ENCODE measurements at places on chromosomes 5 and 9.

DNA sequence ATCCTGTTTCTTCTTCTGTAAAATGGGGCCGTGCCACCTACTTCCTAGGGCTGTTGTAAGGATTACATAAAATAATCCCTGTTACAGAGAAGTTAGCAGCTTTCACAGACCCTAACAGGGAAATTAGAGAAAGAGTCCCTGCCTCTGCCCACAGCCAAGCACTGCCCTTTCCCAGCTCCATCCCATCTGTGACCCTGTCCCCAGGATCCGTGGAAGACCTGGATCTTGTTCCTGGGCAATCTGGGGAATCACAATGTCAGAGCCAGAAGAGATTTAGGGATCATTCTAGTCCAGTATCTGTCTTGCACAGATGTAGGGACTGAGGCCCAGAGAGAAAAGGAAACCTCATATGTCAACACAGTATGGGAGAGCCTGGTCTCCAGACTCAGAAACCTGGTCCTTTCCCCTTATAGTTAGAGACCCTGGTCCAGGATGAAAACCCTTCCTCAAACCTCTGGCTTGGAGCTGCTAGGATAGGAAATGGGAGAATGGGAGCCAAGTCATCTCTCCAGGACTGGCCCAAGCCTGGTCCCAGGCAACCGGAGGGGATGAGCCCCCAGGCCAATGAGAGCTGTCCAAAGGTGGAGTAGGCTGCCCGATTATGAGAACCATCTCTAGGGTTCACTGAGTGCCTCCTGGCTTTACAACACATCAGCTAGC is 12.5 kb downstream of the LHX6 start:
- no peak for DNase-seq

DNA sequence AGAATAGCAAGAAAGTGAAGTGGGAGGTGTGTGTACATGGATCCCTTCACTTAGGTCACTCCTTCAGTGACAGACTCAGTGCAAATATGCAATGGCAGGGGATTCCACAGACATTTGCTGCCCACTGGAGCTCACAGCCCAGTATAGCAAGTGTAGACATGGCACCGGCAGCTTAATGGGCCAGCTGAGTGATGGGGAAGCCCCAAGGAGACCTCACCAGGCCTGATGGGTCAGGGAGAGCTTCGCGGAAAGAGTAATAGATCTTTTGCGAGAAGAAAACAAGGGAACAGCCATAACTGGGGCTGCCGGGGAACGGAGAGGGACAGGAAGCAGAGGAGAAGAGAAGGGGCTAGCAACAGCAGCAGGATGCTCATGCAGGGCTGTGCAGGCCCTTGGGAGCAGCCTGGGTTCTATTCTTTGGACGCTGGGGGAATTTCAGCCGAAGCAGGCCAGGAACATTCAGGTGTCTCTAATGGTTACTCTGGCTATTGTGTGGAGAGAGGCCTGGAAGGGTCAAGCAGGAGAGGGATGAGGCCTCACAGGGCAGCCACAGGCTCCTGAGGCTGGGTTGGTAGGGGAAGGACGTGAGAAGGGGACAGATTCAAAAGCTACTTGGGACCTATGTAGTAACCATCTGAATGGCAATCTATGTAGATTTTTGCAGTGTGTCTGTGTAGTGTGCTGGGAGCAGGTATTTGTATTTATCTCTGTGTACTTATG is 27.0 kb downstream of the TCF7 start:
- DNase-seq, result peak; percentile 37

- no peak for DNase-seq
Measured at GRCh38 chr5:165227515-165227914, 1722.1 kb downstream of the MAT2B start.

DNA sequence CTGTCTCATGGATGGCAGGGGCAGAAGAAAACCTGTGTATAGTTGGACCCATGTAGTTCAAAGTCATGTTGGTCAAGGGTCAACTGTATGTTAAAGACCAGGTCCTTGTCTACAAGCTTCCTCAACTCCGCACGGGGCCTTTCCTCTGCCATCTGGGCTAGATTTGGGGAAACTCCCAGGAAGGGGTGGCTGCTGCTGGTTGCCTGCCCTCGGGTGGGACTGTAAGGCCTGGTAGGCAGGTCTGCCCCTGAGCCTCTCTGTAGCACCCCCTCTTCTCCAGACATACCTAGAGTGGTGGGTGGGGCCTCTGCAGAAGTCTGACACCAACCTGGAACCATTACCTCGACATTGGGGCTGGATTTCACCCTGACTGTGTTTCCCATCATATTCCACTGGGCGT is 15.2 kb downstream of the ENHO start:
- DNase-seq, result no peak

DNA sequence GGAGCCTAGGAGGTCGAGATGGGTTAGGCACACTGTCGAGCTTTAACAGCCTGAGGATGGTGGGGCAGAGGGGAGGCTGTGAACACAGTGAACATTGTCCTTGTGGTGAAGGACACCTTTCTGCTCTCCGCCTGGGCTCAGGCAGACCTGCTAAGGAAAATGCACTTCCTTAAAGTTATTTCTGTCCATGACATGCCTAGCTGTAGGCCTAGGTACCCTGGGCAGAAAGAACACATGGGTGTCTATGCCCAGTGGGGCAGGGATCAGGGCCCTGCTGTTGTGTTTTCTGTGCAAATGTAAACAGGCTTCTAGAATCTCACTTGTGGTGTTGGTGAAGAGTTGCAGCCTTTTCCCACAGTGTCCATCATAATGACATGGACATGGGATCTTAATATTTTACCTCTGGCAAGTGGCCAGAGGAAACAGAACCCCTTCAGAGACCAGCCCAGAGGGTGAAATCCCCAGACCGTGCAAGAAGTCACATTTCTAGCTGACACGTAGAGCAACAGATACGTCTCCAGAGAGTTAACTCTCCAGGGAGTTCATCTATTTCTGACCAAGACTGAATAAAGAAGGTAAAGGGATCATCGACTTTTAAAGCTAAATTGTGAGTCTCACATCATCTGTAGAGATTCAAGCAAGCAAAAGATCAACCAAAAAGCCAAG is 79.2 kb downstream of the C9orf152 start:
- DNase-seq, result no peak

- no peak for DNase-seq
Measured at GRCh38 chr9:2158766-2159430, 143.8 kb downstream of the SMARCA2 start.

- no peak for DNase-seq
Measured at GRCh38 chr5:64165500-64166200, at the start of gene RNF180. TSS of gene RNF180 (plus strand) at chr5:64165843. CDS start at chr5:64200808, 34,965 bp downstream.

DNA sequence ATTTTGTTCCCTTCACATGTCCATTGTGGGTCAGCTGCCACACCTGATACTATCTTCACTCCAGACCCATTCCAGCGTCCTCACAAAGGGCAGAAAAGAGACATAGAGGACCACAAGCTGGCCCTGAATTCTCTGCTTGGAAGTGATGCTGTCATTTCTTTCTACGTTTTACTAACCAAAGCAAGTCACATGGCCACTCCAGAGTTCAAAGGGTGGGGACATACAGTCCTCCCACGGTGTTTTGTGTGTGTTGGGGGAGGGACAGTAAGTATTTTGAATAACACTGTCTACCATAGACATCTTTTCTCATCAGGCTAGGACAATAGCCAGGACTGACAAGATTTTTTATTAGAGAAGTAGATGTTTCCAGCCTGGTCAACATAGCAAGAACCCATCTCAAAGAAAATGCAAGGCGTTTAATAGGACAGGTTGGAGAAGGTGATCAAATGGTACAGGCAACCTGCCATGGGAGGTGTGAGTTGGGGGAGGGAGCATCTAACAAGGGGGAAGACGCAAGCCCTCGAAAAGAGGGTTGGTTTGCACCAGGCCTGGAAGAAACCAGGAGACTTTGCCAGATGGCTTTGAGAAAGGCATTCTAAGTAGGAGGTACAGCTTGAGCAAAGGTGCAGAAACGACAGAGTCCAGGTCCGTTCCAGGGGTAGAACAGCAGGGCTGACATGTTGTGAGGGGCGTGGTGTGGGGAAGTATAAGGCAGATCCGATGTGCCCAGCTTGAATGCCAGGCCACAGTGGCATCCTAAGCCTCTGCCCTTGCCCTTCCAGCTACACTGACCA is 11.3 kb upstream of the GLIPR2 start:
- no peak for DNase-seq

- no peak for DNase-seq
Measured at GRCh38 chr9:114775121-114775520, 30.7 kb downstream of the TNFSF15 start.

DNA sequence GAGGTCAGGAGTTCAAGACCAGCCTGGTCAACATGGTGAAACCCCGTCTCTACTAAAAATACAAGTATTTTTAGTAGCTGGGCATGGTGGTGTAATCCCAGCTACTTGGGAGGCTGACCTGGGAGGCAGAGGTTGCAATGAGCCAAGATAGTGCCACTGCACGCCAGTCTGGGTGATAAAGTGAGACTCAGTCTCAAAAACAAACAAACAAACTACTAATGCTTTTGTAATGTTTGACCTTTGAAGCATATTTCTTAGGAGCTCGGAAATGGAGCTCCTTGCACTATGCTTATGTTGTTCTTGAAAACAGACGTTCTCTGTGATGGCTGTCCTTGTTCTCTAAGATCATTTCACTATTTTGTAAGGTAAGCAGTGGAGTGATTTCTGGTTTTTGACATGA is 6.0 kb downstream of the F2RL2 start:
- DNase-seq, result no peak

GRCh38 chr5:177610770-177611445 is 11.0 kb downstream of the B4GALT7 start:
- DNase-seq, result no peak

DNA sequence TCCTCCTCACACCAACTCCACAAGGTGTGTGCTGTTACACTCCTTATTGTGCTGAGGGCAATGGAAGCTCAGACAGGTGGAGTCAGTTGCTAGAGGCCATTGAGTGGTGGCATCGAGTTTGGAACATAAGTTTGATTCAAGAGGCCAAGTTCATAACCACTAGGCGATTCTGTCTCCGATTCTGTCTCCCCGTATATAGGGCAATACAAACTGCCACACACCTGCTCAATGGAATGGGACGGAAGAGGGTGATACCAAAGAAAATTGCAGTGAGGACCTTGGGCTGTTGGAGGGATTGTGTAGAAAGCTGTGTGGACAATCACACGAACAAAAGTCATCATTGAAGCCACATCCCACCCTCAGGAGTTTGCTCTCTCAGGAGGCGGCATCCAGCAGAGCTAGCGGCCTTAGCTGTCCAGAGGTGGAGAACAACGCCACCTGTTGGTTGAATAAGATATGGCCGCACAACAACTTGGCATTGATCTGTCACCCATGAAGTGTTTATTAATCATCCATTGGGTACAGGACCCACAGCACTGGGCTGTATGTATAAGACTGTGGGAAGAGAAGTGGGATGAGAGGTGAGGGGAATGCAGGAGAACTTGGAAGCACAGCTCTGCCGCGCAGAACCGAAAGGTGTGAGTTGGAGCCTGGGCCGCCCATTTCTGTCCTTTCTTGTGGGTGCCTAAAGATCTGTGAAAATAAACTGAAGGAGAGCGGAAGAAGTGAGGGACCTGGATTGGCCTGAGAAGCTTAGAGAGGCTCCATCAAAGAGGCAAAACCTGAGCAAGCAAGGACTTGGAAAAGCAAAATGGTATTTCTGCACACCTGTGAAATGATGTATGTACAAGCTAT is 16.1 kb upstream of the NEUROG1 start:
- peak; percentile 35 for DNase-seq

- no peak for DNase-seq
Measured at GRCh38 chr5:96220610-96221390, 212.2 kb downstream of the PCSK1 start.

DNA sequence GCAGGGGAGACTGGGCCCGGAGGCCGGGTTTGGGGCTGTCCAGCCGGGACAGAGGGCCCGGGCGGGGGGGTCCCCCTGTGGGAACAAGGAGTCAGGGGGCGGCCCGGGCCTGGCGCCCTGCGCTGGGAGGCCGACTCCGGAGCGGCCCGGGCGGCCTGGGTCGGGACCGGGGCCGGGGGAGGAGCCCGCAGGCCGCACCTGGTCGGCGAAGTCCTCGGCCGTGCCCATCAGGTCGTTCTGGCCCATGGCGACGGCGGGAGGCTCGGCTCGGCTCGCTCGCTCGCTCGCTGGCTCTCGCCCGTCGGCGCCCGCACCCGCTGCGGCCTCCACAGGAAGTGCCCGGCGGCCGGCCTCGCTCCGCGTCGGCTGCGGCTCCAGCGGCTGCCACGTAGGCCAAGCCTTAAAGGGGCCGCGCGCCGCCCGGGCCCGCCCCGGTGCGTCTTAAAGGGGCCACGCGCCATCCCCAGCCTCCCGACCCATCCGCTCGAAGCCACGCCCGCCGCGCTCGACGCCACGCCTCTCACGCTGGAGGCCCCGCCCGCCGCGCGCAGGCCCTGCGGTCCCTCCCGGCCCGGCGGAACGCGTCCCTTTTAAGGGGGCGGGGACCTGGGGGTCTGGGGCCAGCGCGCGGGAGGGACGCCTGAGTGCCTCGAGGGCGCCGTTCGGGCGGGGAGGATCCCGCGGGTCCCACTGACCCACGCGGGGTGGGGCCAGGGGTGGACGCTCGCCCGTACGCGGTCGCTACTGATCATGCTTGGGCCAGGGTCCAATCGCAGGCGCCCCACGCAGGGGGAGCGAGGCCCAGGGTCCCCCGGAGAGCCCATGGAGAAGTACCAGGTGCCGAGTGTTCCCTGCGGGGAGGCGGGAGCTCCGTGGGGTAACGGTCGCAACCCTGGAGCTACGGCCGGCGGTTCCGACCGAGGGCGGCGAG is at the start of the genes STKLD1 and SURF4:
STKLD1 (plus strand) TSS at position 643 of the 931 bp plus-strand sequence; CDS start at position 751, 108 bp downstream.
SURF4 (minus strand) TSS at position 337 of the 931 bp plus-strand sequence; CDS start at position 246, 91 bp downstream.
- DNase-seq, result peak; percentile 98

- no peak for DNase-seq
Measured at GRCh38 chr9:28699632-28700031, 1126.4 kb upstream of the C9orf72 start.

DNA sequence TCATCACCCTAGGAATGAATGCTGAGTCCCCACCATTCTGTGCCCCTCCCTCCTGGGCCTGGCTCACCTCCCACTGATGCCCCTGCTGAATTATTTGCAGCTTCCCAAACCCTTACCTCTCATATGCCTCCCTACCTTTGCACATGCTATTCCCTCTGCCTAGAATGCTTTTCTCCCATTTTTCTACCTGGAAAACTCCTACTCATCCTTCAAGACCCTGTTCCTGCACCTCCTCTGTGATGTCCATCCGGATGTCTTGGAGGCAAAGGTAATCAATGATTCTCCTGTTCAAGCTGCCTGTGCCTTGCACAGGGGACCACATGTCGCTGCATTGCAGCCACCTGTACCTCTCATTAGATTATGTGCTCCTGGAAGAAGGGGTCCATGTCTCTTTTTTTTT is 104.8 kb upstream of the LMX1B start:
- no peak for DNase-seq

GRCh38 chr5:132079081-132079480 is 5.5 kb downstream of the CSF2 start:
- DNase-seq, result no peak

GRCh38 chr9:91555132-91555531 is 131.5 kb upstream of the NFIL3 start:
- no peak for DNase-seq

Measured in activated T-cell treated with anti-CD3 and anti-CD28 coated beads, Interleukin-2, amount 50 U/mL, for 1 hour (primary cell).